NCI-H446 (cell line): ENCODE measurements at places on chromosomes 12 and 14.

DNA sequence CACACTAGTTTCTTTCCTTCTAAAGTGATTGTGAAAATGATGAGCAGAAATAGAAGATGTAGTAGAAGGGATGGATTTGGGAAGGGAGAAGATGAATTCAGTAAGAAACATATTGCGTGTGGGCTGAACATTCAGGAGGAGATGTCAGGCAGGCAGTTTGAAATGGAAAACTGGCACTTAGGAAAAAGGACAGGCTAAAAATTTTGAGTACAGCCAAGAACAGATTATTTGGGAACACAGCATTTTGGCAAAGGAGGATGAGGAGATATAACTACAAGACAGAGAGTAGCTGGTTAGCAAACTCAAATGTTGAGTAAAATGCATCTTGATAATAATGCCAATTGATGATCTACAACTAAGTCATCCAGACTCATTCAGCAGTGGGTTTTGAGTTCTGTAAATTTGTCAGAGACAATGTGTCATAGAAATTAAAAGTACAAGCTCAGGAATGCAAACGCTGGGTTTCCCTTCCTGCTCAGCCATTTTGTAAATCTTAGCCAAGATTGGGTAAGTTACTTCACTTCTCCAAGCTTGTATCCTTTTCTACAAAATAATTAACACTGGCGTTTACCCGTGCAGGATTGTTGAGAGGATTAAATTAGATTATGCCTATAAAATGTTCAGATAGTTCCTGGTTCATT is 255.0 kb downstream of the NAV3 start:
- no peak for DNase-seq

DNA sequence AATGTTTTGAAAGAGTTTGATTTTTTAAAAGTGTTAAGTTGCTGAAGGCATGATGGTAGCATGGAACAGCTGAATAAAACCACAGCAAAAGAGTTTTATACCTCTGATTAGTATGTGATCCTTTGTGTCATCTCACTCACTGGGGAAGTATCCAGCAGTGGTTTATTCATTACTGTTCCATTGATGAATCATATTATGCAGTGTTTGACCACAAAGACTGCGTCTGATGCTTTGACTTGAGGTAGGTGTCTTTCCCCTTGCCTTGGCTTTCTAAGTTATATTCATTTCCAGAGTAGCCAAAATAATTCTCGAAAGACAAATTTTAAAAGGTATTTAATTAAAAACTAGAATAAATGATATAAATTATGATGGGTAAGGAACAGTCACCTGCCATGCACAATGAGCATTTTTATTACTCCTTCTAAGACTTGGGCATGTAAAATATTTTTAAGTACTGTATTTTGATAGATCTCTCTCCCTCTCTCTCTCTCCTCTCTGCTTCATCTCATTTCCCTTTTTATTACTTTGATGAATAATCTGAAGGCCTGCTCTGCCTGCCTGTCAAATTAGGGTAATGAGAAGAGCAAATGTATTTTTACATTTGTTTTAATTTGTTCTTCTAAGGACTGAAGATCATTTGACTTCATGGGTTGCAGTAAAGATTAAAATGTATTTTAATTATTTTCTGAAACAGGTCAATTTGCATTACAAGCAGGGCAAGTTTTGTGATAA is 164.9 kb downstream of the NAV3 start:
- DNase-seq: no peak

DNA sequence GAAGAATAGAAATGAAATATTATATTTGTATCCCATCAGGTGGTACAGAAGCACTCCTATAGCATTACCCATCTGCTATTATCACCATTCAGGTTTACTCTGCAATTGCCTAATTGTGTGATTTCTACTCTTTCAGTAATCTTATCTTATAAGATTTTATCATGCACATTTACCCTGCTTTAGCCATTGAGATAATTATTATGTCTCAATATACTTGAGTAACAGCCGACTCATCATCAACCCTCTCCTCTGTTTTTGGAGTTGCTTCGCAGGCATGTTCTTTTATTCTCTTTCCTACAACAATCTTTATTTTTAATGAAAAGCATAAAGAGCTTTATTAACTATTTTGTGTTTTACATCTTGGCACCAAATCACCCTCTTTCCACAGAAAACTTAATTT is 419.9 kb downstream of the LRIG3 start:
- no peak for DNase-seq

GRCh38 chr14:71214241-71214640 is 307.0 kb downstream of the PCNX1 start:
- DNase-seq: no peak

DNA sequence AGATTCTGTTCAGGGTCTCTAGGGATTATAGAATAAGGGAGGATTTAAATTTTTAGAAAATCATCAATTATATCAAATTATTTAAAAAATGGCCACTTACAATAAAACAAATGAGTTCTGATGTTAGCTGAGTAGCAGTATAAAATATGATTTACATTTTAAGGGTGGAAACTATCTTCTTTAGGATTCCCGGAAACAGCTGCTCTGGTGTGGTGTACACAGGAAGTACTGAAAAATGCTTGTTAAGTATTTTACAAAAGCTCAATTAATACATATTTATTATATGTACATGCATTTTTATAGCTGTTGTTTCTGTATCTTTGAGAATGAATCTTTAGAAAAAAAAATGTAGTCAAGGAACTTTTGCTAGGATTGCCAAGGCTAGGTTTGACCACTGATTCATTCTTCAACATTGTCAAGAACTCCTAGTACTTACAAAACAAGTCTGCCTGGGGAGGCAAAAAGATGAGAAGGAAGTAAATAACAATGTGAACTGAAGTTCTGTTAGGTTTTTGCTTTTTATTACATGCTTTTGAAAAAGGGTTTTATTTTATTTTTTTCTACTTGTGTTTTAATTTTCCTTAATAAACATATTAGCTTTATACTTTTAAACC is 48.0 kb downstream of the ARF6 start:
- no peak for DNase-seq

DNA sequence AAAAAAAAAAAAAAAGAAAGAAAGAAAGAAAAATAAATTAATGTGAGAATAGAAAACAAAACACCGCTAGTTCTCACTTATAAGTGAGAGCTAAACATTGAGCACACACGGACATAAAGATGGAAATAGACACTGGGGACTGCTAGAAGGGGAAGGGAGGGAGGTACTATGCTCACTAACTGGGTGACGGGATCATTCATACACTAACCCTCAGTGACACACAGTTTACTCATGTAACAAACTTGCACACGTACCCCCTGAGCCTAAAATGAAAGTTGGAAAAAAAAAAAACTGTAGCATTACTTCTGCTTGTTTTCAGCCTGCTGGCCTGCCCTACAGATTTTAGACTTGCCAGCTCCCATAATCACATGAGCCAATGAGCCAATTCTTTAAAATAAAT is 10.5 kb upstream of the PRMT5 start:
- DNase-seq: no peak
